Activated T-cell treated with anti-CD3 and anti-CD28 coated beads, Interleukin-2, amount 50 U/mL, for 24 hours (primary cell): ENCODE measurements at places on chromosomes 6 and 20.

GRCh38 chr6:35028781-35029769 lies 112.1 kb downstream of the TCP11 start:
- no peak overlapping the region for H3K27ac ChIP-seq
- no peaks in the 10 kb centered on the region for H3K27me3 ChIP-seq
- no peak overlapping the region for H3K4me3 ChIP-seq

DNA sequence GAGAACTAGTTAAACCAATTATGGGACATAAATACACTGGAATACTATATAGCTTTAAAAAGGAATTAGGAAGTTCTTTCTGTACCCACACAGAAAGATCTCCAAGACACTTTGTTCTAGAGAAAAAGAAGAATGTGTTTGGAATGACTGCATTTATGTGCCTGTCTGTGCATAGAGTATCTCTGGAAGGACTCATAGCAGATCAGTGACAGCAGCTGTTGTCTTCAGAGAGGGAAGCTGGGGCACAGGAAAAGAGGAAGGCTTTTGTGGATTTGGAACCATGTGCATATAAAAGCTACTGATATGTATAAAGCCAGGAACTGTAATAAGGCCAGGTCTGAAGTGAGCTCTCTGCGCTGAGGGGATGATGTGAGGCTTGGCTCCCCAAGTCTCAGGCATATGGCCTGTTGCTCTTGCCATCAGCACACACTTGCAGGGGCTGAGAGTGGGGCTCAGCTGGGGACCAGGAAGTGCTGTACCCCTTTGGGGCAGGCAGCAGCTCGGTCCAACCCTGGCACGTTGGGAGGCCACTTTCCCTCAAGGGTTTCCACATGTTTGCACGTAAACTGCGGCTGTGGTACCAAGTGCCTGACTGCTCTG lies 31.8 kb upstream of the CCDC167 start:
- peaks cover 9% of the 10 kb centered on the region for H3K4me1 ChIP-seq
- H3K27ac ChIP-seq = no peak overlapping the region
- no peaks in the 10 kb centered on the region for H3K27me3 ChIP-seq
- peaks cover 2% of the 10 kb centered on the region for H3K36me3 ChIP-seq

- no peak overlapping the region for H3K4me3 ChIP-seq
- no peak overlapping the region for H3K27ac ChIP-seq
- no peak for DNase-seq
- no peaks in the 10 kb centered on the region for H3K27me3 ChIP-seq
- peaks cover 5% of the 10 kb centered on the region for H3K4me1 ChIP-seq
Measured at GRCh38 chr6:38481211-38481836, 158.4 kb downstream of the BTBD9 start.

- H3K4me1 ChIP-seq = no peaks in the 10 kb centered on the region
- no peak for DNase-seq
- H3K36me3 ChIP-seq = no peaks in the 10 kb centered on the region
- H3K4me3 ChIP-seq = no peak overlapping the region
Measured at GRCh38 chr6:134689641-134690040, 260.3 kb downstream of the ALDH8A1 start.

DNA sequence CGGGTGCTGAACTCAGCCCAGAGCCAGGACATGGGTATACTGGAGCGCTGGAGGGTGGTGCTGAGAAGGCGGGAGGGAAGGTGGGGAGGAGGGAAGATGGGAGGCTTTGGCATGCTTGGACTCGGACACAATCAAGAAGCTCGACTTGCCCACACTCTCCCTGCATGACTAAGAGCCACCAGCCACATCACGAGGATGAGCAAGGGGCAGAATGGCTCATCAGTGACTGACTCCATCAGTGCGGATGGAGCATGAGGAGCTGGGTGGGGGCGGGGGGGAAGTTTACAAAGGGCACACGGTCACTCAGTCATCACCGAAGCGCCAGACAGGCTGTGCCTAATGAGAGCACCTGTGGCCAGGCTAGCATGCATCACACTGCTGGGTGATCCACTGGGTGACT lies 222.8 kb downstream of the KIF16B start:
- H3K4me3 ChIP-seq = no peak overlapping the region
- H3K27ac ChIP-seq = no peak overlapping the region
- no peaks in the 10 kb centered on the region for H3K27me3 ChIP-seq
- no peak for DNase-seq
- H3K4me1 ChIP-seq = no peaks in the 10 kb centered on the region

DNA sequence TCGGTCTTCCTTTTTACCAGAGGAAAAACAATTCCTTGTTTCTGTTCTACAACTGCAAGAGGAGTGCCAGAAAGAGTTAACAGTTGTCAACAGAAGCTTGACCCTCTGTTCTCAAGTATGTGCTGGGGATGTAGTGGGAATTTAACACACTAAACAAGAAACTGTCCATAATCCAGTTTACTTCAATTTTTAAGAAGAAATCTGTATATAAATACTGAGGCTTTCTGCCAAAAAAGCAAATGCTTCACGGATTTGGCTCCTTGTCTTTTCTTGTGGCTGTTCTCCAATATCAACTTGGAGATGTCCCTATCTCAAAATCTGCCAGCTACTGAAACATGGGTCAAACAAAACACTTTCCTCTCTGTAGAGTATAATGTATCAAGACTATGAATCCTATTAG lies 26.8 kb downstream of the REV3L start:
- peaks cover 46% of the 10 kb centered on the region for H3K36me3 ChIP-seq
- no peak overlapping the region for H3K4me3 ChIP-seq
- no peak for DNase-seq
- H3K27me3 ChIP-seq = no peaks in the 10 kb centered on the region

- no peaks in the 10 kb centered on the region for H3K27me3 ChIP-seq
- H3K27ac ChIP-seq = no peak overlapping the region
- DNase-seq = no peak
Measured at GRCh38 chr6:21118216-21118780, 475.3 kb upstream of the SOX4 start.

DNA sequence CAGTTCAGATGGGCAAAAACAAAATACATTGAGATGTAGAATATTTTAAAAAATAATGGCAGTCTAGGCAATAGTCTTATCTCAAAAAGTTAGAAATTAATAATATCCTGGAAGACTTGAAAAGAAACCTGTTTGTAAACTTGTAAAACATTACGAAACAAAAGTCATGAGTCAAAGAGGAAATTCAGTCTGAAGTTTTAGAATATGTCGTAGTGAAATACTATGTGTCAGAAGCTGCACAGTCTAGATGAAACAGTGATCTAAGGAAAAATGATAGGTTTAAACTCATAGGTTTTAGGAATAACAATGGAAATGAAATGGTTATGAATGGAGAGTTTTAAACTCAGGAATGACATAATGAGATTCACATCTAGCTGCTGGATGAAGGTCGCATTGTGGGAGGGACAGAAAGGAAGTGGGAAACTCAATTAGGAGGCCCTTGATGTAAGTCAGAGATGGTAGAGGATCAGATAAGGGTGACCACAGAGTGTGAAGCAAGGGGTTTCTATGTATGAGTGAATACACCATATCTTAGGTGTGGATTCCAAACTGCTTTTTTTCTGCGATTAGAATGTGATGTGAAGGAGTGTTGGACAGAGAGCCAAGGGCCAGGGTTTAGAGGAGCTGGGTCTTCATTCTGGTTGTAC lies 2.8 kb downstream of the SNRPB2 start:
- peak overlapping the region; percentile 90 for H3K27ac ChIP-seq
- H3K4me3 ChIP-seq = peak overlapping the region; percentile 39
- no peak for DNase-seq
- H3K27me3 ChIP-seq = peaks cover 6% of the 10 kb centered on the region
- H3K4me1 ChIP-seq = peaks cover 63% of the 10 kb centered on the region

DNA sequence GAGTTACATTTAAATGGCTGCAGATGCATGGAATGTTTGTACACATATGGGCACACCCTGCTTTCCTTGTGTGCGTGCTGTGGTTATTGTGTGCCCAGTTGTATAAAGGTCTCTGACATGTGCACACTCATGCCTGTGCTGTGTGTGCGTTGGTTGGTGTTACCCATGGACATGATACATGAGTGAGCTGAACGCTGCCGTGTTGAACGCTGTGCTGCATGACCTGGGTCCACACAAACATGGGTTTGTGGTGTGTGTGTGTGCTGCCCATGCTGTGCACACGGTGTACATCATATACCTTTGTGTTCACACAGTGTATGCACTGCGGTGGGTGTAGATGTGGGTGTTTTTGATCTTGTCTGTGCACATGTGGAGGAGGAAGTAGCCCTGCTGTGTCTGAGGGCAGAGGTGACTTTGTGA lies 54.4 kb downstream of the TOX2 start:
- peak; percentile 31 for DNase-seq
- peaks cover 7% of the 10 kb centered on the region for H3K4me1 ChIP-seq
- H3K27ac ChIP-seq = no peak overlapping the region
- H3K27me3 ChIP-seq = peaks cover 9% of the 10 kb centered on the region
- no peaks in the 10 kb centered on the region for H3K36me3 ChIP-seq

DNA sequence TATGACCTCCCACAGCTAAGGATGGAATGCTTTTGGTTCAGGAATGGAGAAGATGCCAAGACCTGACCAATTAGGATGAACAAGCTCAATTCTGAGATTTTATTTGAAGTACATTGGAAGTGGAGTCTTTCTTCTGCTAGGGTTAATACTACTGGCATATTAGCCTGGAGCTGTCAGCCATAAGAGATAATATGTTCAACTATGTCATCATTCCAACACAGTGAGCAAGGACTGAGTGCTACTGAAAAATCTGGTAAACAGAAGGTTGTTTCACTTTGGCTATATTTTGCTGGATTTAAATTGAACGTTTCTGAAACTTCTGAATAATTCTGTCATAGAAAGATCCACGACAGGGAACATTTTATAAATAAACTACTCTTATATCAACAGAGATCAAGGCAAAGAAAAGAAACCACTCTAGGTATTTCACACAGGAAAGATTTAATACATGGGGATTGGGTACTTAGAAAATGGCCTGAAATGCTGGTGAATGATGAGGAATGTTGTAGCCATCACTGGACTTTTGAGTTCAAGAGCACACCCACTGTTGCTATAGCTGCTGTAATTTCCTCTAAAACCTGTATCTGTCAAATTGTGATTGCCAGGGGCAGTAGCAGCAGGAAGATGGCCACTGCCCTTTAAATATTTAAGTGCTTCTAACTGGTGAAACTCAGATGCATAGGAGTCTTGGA lies 200.5 kb downstream of the PLCB4 start:
- no peak overlapping the region for H3K4me3 ChIP-seq
- no peaks in the 10 kb centered on the region for H3K36me3 ChIP-seq
- H3K4me1 ChIP-seq = no peaks in the 10 kb centered on the region
- H3K27ac ChIP-seq = no peak overlapping the region
- H3K27me3 ChIP-seq = no peaks in the 10 kb centered on the region
- DNase-seq = no peak

DNA sequence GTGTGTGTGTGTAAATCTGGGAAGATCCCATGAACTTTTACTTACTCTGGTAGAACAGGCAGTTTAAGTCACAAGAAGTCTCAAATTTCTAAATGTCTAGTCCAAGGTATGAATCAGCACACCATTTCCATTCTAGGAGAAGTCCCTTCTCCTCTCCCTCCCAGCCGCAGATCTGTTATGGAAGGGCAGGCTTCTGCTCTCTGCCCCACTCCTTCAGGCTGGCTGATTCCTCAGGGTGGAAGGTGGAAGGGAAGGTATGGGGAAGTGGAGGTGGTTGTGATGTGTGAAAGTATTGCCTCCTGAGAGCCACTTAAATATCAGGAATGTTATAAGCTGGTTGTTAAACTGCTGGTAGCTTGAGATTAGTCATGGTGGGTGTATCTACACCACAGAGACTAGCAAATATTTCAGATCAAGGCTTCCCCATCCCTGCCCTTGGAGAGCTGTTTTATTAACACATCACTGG lies 44.5 kb upstream of the LAMA4 start:
- no peaks in the 10 kb centered on the region for H3K4me1 ChIP-seq
- no peaks in the 10 kb centered on the region for H3K36me3 ChIP-seq
- peaks cover 11% of the 10 kb centered on the region for H3K27me3 ChIP-seq
- no peak for DNase-seq

GRCh38 chr20:45095805-45096238 lies 5.1 kb downstream of the KCNS1 start:
- peaks cover 4% of the 10 kb centered on the region for H3K36me3 ChIP-seq
- H3K27ac ChIP-seq = no peak overlapping the region
- peak; percentile 65 for DNase-seq
- no peak overlapping the region for H3K4me3 ChIP-seq

GRCh38 chr6:77979204-77979603 lies 326.4 kb downstream of the MEI4 start:
- no peak for DNase-seq
- no peaks in the 10 kb centered on the region for H3K27me3 ChIP-seq
- H3K4me1 ChIP-seq = no peaks in the 10 kb centered on the region
- H3K27ac ChIP-seq = no peak overlapping the region
- H3K4me3 ChIP-seq = no peak overlapping the region

DNA sequence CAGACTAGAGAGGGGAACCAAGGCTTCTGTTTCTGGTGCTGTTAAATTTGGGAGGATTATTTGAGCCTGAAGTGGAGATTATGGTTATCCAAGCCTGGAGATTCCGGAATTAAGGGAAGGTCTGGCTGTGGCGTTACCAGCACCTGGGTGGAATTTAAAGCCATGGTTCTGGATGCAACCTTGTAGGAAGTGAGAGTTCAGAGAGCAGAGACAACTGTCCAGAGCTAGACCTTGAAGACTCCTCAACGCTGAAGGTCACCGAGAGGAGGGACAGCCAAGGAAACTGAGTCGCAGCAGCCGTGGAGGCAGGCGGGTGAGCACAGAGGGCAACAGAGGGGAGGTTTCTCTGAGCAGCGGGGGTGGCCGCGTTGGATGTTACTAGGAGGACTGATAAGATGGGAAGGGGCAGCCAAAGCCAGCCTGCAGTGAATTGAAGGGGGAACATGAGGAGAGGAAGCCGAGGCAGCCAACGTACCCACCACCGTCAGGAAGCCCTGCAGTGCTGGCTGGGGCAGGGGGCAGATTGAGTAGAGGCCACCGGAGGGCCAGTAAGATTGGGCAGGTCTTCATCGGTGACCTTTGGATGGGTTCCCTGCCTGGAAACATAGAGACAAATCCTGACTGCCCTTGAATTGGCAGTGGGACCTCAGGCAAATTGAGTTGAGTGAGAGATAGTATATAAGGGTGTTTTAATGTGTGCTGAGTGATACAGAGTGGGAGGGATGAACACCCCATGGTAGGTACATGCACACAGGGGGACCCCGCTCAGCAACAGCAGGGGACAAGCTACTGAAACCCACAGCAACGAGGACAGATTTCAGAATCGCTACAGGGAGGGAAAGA lies 90.3 kb downstream of the SNX5 start:
- H3K4me3 ChIP-seq = no peak overlapping the region
- H3K27ac ChIP-seq = peak overlapping the region; percentile 15
- H3K4me1 ChIP-seq = peaks cover 15% of the 10 kb centered on the region
- peaks cover 3% of the 10 kb centered on the region for H3K27me3 ChIP-seq

GRCh38 chr6:116404696-116405095 lies 33.9 kb downstream of the DSE start:
- H3K27me3 ChIP-seq = no peaks in the 10 kb centered on the region
- H3K4me3 ChIP-seq = no peak overlapping the region
- no peak overlapping the region for H3K27ac ChIP-seq
- no peaks in the 10 kb centered on the region for H3K36me3 ChIP-seq
- DNase-seq = no peak
- peaks cover 6% of the 10 kb centered on the region for H3K4me1 ChIP-seq

GRCh38 chr6:107536180-107536961 lies 46.5 kb downstream of the SOBP start:
- peaks cover 3% of the 10 kb centered on the region for H3K27me3 ChIP-seq
- no peak overlapping the region for H3K27ac ChIP-seq
- H3K4me1 ChIP-seq = no peaks in the 10 kb centered on the region
- no peak for DNase-seq
- H3K36me3 ChIP-seq = no peaks in the 10 kb centered on the region

- DNase-seq = no peak
- H3K36me3 ChIP-seq = no peaks in the 10 kb centered on the region
- H3K27ac ChIP-seq = no peak overlapping the region
- H3K4me3 ChIP-seq = no peak overlapping the region
- H3K27me3 ChIP-seq = peaks cover 34% of the 10 kb centered on the region
- H3K4me1 ChIP-seq = peaks cover 3% of the 10 kb centered on the region
Measured at GRCh38 chr6:75344455-75344854, 59.9 kb upstream of the TMEM30A start.
